Activated CD4-positive, alpha-beta T cell treated with anti-CD3 and anti-CD28 coated beads, Interleukin-2, amount 50 U/mL, for 48 hours (primary cell): ENCODE measurements at places on chromosomes 5 and 9.

DNA sequence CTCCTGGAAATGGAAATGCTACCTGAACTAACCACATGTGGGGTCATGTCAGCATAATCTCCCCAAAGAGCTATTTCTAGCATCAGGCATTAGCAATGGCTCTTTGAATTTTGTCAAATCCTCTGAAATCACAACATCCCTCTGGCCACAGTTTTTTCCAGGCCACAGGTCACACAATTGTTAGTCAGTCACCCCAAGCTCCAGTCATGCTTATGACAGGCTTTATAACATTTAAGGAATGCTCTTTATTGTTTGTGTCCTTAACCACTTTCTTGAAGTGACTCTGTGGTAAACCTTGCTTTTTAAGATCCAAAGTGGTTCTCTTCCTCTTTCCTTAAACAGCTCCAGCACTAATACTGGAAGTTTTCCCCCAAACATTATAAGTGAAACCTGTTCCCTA, 169.2 kb upstream of the HMHB1 start:
- DNase-seq, result no peak

- no peak for DNase-seq
Observed at GRCh38 chr5:169710675-169711074, 73.6 kb downstream of the DOCK2 start.

DNA sequence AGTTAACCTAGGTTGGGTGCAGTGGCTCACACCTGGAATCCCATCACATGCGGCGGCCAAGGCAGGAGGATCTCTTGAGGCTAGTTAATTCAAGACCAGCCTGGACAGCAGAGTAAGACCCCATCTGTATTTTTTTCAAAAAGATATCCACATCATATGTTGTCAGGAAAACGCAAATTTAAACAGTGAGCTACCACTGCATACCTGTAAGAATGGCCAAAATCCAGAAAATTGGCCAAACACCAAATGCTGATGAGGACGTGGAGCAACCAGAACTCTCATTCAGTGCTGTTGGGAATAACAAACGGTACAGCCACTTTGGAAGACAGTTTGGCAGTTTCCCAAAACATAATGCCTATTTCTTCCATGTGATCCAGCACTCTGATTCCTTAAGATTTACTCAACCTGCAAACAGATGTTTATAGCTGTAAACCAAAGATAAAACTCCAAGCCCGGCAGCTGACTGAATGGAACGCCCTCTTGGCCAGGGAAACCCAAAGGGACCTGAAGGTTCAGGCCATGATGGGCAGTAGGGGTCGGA, 12.4 kb downstream of the CEL start:
- no peak for DNase-seq

GRCh38 chr5:138932171-138932810, 57.2 kb upstream of the LRRTM2 start:
- DNase-seq, result no peak

DNA sequence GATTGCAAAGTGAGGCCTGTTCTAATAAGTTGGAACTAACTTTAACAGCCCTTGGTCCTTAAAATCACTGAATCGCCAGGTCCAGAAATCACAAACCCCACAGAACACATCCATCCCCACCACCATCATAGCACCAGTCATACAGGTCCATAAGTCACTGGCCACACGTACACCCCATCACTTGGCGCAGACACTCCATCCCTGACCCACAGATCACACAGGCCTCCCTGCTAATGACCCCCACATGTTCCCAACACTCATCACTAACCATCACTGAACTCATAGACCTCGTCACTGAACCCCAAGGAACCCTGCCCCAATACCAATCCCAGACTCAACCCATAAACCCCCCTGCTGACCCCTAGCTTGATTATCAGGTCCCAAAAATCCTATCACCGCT, 41.2 kb upstream of the ZNF300 start:
- DNase-seq, result no peak

DNA sequence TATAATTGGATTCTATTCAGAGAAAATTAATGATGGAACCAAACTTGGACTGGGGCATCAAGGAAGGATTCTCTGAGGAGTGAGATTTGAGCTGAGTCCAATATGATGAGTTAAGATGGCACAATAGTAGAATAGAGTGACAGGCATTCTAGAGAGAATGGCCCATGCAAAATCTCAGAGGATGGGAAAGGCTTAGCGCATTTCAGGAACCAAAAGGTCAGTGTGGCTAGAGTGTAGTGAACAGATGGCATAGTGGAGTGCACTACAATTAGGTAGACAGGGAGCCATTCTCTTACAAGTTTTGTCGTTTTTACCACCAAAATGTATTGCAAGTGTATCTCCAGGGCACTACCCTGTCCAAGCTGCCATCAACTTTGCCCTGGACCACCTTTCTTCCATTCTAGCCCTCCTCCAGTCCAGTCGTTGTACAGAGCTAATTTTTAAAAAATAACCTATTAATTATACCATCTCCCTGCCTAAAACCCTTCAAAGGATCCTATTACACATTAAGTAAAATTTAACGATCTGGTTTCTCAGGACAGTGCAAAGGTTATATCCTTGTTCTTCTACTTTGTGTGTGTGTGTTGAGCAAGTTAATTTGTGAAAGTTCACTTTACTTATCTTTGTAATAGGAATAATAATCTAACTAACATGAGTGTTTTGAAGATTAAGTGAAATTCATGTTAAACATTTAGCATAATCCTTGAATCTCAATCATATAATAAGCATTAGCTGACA, 211.7 kb downstream of the COMMD10 start:
- DNase-seq, result no peak

GRCh38 chr5:144142824-144143162, 27.7 kb downstream of the YIPF5 start:
- DNase-seq, result no peak

DNA sequence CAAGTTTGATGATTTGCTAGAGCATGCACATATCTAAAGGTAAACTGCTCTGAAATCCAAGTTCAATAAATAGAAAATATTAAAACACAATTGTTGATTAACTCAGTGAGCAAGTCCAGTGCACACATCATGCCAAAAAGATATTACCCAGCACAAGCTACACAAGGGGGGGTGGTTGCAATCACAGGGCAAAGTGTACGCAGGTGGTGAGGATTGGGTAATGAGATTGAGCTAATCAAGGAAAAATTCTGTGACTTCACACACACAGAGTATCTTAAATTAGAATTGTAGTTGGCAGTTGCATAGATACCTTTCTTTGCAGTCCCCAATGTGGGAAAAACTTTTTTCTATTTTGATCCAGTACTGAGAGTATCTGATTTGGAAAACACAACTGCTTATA, 156.1 kb upstream of the NTRK2 start:
- no peak for DNase-seq

DNA sequence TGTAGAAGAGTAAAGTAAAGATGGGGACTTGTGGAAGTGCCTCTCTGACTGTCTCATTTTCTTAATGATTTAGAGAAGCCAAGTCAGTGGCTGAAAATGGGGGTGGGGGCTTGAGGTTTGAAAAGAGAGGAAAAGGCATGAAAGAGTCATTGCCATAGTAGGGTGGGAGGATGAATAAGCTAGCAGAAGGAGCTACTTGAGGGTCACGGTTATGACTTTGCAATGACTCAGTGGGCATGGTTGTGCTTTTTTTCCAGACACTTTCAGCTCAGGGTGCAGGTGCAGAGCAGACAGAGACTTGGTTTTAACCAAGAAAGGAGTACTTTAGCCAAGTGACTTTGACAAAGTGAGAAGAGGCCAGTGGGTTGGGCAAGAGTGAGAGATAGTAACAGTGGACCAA, 117.8 kb downstream of the PTTG1 start:
- DNase-seq, result peak; percentile 75

- DNase-seq, result no peak
Observed at GRCh38 chr5:151224372-151224771, 480 bp upstream of the CCDC69 start.

- no peak for DNase-seq
Observed at GRCh38 chr9:29773676-29774075, 2200.4 kb upstream of the C9orf72 start.
